ENCODE measurements at places on chromosomes 13 and 19.

DNA sequence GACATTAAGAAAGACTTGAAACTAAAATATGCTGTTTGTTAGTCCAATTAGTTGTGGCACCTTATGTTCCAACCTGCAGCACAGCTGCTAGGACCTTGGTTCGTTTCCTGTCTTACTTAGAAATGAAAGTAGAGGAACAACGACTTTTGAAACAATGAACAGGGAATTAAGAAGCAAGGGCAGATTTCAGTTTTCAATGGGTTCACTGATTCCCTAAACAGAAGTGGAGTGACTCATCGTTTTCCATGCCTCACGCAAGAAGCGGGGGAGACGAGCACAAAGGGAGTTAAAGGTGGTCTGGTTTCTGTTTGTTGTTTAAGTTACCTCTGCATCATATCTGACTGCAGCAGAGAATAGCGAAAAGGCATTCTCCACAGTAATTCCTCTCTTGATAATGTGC, 44.8 kb downstream of the PHF11 start:
- no peak for DNase-seq

- no peak for DNase-seq
These were observed 93.9 kb downstream of the UBL3 start for GRCh38 chr13:29756506-29756905.

- DNase-seq = no peak
These were observed 576.7 kb downstream of the DIAPH3 start for GRCh38 chr13:59587030-59587429.

- DNase-seq = no peak
These were observed 232.6 kb upstream of the HTR2A start for GRCh38 chr13:47129461-47129860.

DNA sequence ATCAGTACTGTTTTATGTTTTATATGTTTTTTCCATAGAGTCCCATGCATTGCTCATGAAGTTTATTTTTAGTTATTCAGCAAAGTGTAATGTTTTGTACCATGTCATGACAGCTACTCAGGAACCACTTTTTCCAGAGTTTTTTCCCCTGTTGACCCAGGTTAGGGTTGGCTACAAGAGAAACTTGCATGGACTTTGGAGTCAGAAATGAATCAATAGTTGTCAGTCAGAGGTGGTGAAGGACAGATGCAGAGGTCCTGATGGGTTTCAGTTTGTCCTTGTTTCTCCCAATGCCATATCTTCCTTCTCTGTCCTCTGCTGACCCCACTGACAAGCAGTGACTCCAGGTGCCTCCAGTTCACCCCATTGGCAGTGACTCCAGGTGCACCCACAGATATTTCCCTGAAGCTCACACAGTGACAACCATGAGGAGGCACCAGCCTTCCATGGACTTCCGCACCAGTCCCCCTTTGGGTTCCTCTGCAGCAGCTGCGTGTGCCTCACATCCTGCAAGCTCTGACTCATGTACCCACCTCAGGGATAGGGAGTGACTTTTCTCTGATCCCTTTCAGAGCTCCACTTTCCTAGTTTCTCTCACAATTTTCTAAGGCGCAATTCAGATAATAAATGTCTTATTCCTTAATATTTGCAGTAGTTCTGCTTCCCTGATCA, 92.1 kb downstream of the AKAP11 start:
- DNase-seq = no peak

DNA sequence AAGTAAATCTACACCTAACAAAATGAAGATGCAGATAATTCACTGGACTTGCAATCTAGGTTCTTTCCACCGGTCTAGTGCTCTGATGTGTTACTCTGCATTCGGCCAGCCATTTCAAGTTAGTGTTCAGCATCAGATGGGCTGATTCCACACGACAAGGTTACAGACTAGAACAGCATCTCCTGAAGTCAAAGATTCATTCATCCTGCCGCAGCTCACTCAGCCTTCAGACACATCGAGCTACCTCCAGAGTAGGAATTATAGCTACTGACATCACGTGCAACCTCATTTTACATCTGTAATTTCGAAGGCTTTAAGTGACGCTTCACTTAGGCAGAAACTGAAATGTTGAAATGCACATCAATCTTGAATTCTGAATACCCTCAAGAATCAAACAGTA, 76.5 kb downstream of the LHFPL6 start:
- no peak for DNase-seq

DNA sequence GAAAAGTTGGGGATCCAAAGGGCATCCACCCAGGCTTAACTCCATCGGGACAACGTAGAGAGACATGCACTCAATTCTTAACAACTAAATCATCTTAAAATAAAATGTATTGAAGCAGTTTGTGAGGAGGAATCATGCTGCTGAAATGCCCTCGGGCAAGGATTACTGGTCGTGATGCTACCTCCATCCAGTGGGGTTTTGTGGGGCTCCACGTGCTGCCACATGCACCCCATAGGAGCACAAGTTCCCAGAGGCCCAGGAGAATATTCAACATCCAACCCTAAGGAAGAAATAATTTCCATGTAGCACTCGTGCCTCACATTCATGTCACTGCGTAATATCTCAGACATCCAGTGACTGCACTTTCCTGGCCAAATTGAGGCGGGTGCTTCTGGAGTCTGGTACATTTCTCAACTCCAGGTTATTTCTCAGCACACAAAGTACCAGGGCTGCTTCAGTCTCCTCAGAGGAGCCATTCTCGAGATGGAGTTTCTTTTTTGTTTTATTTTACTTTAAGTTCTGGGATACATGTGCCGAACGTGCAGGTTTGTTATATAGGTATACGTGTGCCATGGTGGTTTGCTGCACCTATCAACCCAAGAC, 429.8 kb downstream of the FOXO1 start:
- DNase-seq = no peak

- no peak for DNase-seq
These were observed 28.7 kb upstream of the CD33 start for GRCh38 chr19:51196181-51196580.

- no peak for DNase-seq
These were observed 12.4 kb downstream of the TNFSF13B start for GRCh38 chr13:108281901-108282300.

- no peak for DNase-seq
These were observed 2065.7 kb upstream of the PCDH20 start for GRCh38 chr13:63481334-63481733.

GRCh38 chr19:14530005-14530348, 583 bp downstream of the TECR start:
- DNase-seq = no peak

GRCh38 chr19:56153507-56153906, 12.4 kb downstream of the ZNF444 start:
- no peak for DNase-seq

GRCh38 chr13:42099962-42100675, 51.7 kb downstream of the DGKH start:
- no peak for DNase-seq

GRCh38 chr13:99540530-99540929, 39.3 kb downstream of the TM9SF2 start:
- DNase-seq = no peak

DNA sequence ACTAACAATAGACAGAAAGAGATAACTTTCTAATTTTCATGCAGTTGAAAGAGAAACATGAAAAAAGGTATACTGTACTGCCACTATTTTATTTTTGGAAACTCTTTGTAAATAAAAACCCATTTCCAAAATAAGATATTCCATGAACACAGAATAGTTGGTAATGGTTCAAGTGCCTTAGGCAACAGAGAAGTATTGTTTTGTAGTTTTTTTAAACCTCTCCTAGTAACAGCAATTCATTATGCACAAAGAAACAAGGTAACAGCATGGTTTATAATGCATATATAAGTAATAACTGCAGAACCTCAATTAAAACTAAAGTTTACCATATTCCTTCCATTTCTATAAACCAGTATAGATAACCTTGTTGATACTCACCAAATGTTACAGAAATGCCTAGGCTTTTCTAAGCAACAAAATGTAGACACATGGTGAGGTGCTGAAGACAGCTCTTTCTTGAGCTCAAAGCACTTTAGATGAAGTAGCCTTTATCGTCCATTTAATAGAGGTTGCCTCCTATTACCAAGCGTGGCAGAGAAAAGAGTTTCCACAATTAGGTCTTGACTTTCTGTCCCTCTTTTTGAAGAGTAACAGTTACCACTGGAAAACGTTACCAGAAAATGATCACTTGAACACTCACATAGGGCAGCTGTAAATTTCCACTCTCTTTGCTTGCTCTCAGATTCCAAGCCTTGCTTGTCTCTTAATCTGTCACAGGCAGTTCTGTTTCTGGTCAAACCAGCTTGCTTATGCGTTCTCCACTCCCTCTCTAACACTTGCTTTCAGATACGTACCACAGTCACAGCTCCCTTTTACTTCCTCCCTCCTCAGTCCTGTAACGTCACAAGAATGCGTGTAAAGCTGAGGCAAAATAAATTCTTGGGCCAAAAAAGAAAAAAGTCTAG, 42.9 kb downstream of the CAB39L start:
- DNase-seq = no peak

DNA sequence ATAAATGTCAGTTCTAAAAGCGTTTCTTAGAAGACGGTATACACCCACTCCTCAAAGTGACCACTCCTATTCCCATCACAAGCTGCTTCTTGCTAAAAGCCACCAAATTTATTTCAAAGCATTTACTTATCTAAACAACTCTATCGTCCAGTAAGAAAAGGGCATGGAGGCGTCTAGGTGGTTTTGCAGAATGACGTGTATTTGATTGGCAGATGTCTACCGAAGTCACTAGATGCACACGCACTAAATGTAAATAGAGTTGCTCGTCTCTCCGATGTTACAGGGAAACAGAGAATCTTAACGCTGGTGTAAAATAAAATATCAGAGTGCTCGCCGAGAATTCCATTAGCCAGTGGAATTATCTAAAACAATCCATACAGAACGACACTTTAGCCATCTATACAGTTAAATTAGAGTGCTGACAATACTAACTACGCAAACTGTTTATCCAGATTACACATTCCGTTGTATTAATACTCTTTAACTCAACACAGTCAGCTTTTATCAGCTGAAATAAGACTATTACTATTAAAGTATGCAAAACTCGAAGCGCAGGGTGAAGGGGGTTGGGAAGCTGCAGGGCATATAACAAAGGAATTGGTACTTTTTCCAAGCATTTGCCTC, 1.9 kb downstream of the KLF12 start:
- DNase-seq = no peak

DNA sequence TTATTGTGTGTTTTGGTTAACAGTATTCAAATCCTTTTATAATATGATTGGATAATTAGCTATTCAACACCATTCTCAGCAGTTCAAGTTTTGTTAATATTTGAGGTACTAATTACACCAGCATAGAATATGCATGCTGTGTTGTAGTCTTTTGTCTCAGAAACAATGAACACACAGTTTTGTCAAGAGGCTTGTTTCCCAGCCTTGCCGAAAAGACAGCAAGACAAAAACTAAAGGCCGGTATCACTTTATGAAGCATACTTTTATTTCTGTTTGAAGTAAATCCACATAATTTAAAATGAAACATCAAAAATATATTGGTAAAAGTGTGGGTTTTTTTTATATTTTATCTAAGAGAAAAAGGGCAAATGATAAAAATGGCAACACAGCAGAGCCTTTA, 7.5 kb downstream of the GPR180 start:
- DNase-seq = no peak

DNA sequence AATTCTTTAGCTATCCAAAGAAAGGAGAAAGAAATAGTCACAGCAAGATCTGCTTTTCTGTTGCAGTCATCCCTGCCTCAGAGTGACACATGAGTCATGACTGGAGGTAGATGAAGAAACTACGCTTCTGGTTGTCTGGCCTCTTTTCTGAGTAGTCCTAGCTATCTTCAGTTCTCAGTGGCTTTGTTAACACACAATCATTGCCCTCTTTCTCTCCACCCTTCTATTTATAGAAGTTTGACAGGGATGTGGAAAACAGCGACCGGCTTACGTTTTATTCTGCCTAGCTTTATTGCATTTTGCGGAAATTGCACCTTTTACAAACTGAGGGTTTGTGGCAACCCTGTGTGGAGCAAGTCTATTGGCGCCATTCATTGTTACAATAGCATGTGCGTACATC, 26.7 kb downstream of the SPATA13 start:
- DNase-seq = no peak

- DNase-seq = no peak
These were observed 360 bp upstream of the ZNF69 start for GRCh38 chr19:11887234-11887610.

DNA sequence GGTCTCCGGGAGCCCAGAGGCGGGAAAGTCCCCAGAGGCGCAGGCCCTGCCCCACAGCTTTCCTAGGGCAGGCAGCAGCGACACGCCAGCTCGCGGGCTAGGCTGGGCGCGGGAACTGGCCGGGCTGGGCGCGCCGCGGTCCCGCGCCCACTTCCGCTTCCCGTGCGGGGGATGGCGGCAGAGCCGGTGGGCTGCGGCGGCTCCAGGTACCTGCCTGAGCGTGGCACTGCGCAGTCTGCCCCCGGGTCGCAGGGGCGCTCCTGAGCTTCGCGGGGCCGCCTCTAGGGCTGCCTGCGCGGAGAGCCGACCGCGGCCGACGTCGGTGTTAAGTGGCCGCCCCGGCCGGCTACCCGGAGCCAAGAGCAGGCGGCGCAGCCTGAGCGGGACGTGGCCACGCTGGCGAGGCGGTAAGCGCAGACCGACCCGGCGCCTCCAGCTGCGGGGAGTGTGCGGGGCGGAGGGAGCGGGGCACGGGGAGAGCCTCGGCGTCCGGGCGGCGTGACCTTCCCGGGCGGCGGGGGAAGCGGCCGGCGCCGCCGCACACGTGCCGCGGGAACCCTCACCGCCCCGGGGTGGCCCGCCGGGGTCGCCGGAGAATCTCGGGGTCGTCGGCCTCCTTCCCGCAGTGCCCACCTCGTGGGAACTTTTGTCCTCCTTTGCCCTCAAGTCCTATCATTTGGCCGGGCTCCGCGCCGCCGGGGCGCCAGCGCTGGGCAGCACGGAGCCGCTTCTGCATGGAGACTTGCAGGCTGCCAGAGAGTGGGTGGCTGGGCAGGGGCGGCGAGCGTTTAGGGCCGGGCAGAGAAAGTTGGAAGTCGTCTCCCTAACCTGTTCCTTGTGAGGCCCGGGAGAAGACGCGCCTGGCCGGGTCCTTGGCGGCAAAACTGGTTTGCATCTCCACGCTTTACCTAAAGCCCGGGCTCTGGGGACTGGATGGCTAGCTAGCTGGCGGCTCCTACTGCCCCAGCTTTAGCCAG, 31.4 kb upstream of the MPHOSPH8 start:
- DNase-seq = no peak

DNA sequence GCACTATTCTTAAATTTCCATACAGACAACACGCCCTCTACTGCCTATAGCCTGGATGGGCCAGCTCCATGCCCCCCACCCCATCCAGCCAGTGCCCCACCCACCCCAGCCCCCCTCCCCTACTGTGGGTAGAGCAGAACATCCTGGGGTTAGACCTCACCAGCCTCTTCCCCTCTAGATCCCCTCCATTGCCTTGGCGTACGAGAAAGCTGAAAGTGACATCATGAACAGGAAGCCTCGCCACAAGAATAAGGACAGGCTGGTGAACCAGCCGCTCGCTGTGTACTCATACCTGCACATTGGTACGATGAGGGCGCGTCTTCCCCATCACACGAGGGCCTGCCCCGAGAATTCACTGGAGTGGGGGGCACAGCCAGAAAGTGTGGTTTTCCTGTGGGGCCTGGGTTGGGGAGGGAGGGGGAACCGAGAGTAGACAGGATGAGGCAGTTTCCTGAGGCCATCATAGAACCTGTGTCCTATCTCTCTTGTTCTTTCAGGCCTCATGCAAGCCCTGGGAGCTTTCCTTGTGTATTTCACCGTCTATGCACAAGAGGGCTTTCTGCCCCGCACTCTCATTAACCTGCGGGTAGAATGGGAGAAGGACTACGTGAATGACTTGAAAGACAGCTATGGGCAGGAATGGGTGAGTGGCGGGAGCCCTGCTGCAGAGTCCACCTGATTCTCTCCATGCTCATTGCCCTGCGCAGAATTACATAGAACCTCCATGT, 29.1 kb downstream of the ATP12A start:
- DNase-seq = no peak
